EH (cell line): ENCODE measurements at places on chromosomes 6 and 20.

DNA sequence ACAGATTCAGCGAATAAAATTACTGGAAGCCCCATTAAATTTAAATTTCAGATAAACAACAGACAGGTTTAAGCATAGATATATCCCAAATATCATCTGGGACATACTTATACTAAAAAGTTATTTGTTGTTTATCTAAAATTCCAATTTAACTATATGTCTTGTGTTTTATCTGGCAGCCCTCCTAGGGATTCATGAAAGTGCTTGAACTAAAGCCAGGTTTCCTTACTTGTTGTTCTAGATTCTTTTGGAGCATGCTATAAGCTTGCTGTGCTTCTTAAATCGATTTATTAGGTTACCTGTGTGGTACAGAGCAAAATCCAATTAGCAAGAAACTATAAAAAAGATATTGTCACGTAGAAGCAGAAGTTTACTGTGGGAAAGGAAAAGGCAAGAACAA lies 202.5 kb upstream of the GMDS start:
- DNase-seq: peak; percentile 13

- peak; percentile 81 for DNase-seq
These were observed 153.0 kb downstream of the BCAS1 start for GRCh38 chr20:53917145-53918019.

DNA sequence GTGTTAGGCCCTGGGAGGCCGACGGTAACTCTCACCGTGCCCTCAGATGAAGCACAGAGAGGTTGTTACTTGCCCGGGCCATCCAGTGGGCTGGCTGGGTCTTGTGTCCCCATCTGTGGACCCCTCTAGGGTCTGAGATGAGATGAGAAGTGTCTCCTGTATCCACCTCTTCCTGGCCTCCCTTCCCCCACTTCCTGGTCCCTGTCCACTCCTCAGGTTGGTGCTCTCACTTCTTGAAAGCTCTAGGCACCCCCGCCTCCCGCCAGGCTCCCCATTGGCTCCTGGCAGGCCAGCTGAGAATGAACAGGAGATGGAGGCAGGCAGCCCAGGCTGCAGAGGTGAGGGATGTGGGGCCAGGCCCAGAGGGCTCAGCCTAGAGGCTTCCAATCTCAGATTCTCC lies 1.5 kb downstream of the MMP24OS start:
- no peak for DNase-seq

DNA sequence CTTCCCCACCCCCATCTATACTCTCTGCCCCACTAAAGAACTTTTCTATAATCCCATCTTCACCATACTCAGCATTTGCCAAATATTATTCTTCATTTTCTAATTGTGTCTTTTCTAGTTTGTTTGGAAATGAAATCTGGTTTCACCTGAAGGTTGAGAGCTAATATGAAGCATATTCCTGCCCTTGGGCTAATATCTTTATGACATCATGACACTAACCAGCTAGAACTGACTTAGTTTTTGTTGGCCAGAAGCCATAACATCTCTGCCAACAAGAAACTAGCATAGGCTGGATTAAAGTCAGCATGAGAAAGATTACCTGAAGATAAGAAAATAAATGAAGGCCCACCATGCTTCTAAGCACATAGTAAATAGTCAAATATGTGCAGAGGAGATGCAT lies 16.7 kb downstream of the UNC5CL start:
- DNase-seq: peak; percentile 58

GRCh38 chr6:117493470-117493869 lies 11.0 kb downstream of the DCBLD1 start:
- no peak for DNase-seq

GRCh38 chr6:18280084-18280483 lies 15.8 kb upstream of the DEK start:
- DNase-seq: peak; percentile 10

GRCh38 chr6:149443411-149444181 lies 41.2 kb downstream of the ZC3H12D start:
- DNase-seq: peak; percentile 72

- DNase-seq: no peak
These were observed 293.4 kb downstream of the TFAP2C start for GRCh38 chr20:56922497-56922896.

GRCh38 chr6:41429506-41430504 lies 94.4 kb downstream of the NCR2 start:
- DNase-seq: no peak
